ENCODE measurements at places on chromosomes 2 and 18.

DNA sequence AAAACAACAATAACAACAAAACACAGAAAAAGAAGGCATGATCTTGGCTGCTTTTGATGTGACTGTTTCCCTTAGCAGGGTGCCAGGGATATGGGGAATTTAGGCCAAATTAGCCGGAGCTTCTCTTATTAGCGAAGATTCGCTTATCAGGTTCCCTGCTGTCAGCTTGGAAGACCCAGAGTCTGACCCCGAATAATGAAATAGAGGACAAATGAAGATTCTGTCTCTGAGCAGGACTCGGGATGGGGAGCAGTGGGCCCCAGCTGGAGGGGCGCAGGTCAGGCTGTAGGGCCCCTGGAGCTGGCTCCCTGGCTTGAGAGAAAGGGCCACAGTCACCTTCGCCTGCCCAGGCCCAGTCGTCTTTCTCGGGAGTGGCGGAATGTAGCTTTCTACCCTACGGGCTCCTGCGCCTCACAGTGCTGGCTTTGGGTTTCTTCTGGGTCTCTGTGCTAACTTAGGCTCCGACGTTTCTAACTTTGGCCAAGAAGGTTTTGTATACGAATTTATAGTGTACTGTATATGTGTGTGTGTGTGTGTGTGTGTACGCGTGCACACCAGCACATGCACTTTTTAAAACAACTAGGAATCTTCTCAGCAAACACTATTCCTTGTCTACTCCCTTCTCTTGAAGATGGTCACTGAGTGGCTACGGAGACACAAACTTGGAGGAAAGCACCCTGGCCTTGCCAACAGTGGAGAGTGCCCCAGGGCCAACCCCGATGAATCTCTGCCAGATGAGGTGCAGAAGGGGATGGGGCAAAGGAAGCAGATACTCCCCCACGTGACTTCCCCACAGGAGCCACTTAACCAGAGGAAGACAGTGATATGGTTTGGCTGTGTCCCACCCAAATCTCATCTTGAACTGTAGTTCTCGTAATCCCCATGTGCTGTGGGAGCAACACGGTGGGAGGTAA is 195.6 kb upstream of the COPS8 start:
- no peak for DNase-seq

- DNase-seq = no peak
These were observed 78.3 kb downstream of the TGIF1 start for GRCh38 chr18:3528231-3528630.

- DNase-seq = no peak
These were observed 10.5 kb upstream of the TMEM177 start for GRCh38 chr2:119668546-119668945.

GRCh38 chr18:3995476-3996102 is 459.5 kb downstream of the DLGAP1 start:
- peak; percentile 63 for DNase-seq

- no peak for DNase-seq
These were observed 41.8 kb upstream of the CDC42EP3 start for GRCh38 chr2:37713258-37713700.

- no peak for DNase-seq
These were observed 94.4 kb downstream of the LYPD6B start for GRCh38 chr2:149132901-149133300.

DNA sequence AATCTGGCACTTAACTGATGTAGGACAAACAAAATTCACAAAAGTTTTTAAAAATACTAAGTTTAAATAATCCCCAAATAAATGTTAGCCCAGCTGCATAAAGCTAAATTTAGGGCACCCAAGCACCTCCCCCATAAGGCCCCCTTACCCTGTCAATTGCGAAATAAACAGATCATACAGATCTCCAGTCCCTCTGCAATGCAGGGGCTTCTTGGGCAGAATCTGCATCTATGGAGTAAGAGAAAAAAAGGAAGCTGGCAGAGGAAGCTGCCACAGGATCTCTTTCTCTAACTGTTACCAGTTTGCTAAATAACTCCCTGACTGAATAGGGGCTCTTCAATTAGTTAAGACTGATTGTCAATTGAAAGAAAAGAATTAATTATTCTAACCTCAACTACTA is 117.7 kb downstream of the MEMO1 start:
- DNase-seq = no peak

DNA sequence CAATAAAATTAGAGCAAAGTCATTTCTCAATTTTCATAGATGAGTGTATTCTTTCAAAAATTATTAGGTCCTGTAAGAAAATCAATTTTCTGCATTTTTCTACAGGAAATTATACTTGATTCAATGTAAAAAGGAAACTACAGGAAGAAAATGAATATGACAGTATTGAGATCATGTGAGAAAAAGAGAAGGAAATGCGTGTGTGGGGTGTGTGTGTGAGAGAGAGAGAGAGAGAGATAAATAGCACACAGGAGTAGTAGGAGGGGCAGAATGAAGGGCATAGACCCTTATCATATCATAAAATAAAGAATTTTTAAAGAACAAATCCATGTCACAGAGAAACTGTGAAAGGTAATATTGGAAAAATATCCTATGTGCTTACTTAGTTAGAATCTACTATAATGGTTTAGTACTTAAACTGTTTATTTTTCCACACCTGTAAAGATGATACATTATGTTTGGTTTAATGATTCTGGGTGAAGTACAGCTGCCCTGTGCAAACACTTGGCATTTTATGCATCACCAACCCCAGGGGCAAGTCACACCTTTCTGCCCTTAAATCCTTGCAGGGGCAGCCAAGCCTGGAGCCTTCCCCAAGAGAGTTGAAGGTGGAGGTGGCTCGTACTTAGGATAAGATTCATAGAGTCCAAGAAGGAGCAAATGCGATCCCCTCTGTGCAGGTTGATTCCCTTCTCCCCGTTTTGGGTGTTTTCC is 276.4 kb downstream of the TGIF1 start:
- no peak for DNase-seq

DNA sequence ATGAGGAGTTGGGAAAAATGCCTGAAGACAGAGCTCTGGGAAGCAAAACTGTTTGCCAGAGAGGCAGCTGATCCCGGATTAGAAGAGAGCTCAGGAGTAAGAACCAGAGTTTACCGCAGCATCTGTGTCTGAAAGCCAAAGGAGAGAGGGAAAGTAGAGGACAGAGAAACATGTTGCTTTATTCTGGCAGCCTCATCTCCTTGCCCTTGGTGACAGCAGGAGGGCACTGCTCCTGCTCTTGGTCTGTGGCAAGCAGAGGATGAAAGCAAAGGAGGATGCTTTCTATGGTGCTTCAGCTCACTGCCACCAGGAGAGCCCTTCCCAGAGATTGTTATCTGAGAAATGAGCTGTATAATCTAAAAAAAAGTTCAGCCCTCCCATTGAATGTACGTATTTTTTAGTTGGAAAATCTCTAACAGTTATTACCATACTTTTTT is 7.7 kb downstream of the SLC1A4 start:
- DNase-seq = no peak

All from NT2/D1 (cell line).